NCI-H1436 treated with DMSO at 0.1 percent for 48 hours (cell line): ENCODE measurements at places on chromosomes 13 and 19.

- no peak for DNase-seq
Observed at GRCh38 chr19:19205416-19206410, 2.5 kb upstream of the NR2C2AP start.

- no peak for DNase-seq
Observed at GRCh38 chr13:46207828-46208227, 3.9 kb upstream of the LRRC63 start.

DNA sequence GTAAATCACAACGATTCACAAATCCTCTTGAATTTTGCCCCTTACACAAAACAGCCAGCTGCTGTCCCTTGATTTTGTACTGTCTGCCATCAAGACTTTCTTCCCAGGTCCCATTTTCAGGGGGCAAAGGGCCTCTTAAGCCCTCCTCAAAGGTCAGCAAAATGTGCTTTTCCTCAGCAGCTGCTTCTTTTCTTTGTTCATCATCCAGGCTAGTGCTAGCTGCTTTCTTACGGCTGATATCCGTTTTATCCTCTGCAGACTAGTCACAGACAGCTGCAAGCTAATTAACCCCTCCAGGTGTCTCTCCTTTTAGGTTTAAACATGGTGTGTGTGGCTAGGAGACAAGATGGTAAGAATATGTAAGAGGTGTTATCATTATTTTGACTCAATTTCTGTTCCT, 90.9 kb downstream of the NALCN start:
- no peak for DNase-seq

DNA sequence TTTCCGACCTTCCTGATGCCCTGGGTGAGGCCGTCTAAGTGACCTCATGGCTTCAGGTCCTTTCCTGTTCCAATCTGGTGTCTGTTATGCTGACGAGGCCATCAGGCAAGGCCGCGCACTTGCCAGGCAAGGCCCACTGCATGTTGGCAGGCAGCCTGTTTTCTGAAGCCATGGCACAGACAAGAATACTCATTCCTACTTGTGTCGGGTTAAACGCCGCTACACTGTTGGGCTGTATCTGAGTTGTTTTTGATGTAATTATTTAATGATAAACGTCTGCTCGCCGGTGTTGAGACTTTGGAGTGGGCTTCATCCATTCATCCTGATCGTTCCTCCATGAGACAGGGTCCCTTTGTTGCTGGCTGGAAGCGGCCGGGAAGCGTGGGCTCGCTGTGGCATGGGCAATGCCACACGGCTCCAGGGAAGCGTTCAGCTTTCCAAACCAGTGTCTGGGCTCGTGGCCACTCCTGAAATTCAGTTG, 92.1 kb downstream of the ATP11A start:
- DNase-seq: no peak

DNA sequence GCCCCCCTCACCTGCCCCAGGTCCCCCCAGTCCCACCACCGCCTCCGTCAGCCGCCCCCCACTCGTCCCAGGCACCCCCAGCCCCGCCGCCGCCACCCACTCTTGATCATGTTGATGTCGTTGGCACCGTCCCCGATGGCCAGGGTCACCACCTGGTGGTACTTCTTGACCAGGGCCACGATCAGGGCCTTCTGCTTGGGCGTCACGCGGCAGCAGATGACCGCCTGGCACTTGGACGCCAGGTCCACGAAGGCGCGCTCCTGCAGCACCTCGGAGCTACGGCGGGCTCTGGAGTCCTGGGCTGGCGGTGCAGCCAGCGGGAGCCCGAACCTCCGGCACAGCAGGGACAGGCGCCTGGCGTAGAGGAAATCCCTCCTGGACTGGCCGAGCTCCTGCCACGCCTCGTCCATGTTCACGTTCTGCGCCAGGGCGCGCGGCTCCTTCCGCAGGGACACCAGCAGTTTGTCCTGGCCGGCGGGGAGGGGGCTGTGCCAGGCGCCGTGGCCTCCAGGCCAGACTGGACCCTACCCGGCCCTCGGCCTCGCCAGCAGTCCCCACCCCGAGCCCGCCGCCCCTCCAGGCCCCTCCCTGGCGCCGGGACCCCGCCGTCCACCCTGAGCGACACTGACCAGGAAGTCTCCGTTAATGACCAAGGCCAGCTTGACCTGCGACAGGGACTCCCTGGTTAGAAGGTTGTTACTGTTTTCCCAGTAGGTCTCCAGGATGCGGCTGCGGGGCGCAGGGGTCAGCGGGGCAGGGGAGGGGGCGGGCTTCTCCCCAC, 22.6 kb downstream of the ATP8B3 start:
- no peak for DNase-seq

DNA sequence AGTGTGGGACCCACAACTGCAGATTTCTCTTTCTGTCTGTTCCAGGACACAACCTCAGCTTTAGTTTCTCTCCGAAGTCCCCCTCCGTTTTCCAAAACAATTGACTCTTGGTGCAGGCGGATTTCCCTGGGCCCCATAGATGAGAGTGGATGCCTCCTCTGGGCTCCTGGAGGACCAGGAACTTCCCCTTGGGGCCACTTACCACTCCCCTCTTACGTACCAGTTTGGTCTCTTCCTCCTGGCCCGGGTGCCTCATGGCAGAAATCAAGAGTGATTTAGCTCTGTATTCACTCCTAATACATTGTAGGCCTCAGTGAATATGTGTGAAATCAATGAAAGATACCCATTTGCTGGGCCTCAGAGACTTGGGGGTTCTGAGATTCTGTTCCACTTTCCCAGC, 34.4 kb downstream of the PPP2R1A start:
- DNase-seq: no peak

- DNase-seq: no peak
Observed at GRCh38 chr13:38135592-38135991, 214.1 kb upstream of the UFM1 start.

DNA sequence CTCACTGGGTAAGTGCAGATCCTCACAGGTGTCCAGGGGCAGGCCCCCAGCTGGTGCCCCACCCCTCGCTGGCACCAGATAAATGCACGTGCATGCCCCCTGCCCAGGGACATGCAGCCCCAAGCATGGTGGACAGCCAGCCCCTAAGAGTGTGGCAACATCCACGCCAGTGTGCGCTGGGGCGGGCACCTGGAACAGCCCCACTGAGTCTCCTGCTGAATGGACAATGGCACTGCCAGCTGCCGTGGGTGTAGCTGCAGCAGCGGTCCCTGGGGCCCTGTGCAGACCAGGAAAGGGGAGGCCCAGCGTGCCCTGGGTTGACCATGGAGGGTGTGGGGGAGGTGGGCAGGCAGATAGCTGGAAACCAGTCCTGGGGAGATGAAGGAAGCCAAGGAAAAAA, 538.7 kb upstream of the SGCG start:
- no peak for DNase-seq

DNA sequence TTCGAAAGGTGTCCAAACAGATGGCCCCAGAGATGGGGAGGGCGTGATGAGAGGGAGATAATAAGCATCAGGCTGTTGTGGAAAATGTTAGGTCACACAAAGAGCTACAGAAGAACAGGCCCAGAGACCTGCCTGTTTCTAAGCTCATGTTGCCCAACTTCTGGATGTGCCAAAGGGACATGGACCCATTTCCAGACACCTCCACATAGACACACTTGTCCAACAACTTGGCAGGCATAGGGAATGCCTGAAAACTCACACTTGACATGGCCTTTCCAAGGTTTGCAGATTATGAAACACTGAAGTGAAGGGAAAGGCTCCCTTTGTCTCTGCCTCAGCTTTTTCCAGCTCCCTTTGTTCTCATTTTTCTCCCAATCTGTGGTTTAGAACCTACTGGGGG, 43.5 kb upstream of the CYP2B6 start:
- DNase-seq: no peak

GRCh38 chr19:31527443-31527842, 178.2 kb upstream of the TSHZ3 start:
- no peak for DNase-seq

GRCh38 chr19:9793071-9793591, 24.6 kb upstream of the ZNF846 start:
- DNase-seq: no peak
